ENCODE measurements at places on chromosomes 5 and 9. TPM values are rescaled to one million over a fixed set of nuclear protein-coding genes. Genes with fewer than 3 reads are reported as not detected.

Gene PITX1
- not detected for total RNA-seq

Gene BARHL1
- not detected for total RNA-seq

Gene MCCC2
- 35.2 TPM for total RNA-seq

Gene SH3PXD2B
- 8.2 TPM for total RNA-seq

Gene ARHGAP26
- total RNA-seq = 73.5 TPM

Gene ZFP2
- 2.3 TPM for total RNA-seq

Gene NEURL1B
- total RNA-seq = 1.6 TPM

Gene NUTM2G
- not detected for total RNA-seq

Gene LCN15
- not detected for total RNA-seq

Gene LRRC70
- total RNA-seq = 15.4 TPM

Gene WHRN
- total RNA-seq = 32.2 TPM

Gene TMEM174
- total RNA-seq = not detected

Gene TOR4A
- 29.4 TPM for total RNA-seq

Gene ADGRD2
- total RNA-seq = not detected

Gene LHX3
- total RNA-seq = not detected

Gene SLC25A2
- 1.9 TPM for total RNA-seq

Gene ENTPD2
- not detected for total RNA-seq

Gene PALM2AKAP2
- total RNA-seq = 0.65 TPM

Gene GLDC
- 1.4 TPM for total RNA-seq

Gene AGXT2
- not detected for total RNA-seq

Gene SMIM33
- not detected for total RNA-seq

Gene MYOZ3
- not detected for total RNA-seq

Gene TAF11L10
- not detected for total RNA-seq

Gene IFNB1
- not detected for total RNA-seq

Gene PCDH1
- 5.2 TPM for total RNA-seq

Gene IFNA21
- total RNA-seq = not detected

Gene PCDHB8
- 0.60 TPM for total RNA-seq

Gene CCL28
- total RNA-seq = 13.1 TPM

Gene ORM2
- total RNA-seq = not detected

Gene MIGA2
- 42.3 TPM for total RNA-seq
